ENCODE measurements at places on chromosomes 6 and 20.
A peak's percentile ranks its signal among the peaks of the same experiment; 100 is the strongest.

DNA sequence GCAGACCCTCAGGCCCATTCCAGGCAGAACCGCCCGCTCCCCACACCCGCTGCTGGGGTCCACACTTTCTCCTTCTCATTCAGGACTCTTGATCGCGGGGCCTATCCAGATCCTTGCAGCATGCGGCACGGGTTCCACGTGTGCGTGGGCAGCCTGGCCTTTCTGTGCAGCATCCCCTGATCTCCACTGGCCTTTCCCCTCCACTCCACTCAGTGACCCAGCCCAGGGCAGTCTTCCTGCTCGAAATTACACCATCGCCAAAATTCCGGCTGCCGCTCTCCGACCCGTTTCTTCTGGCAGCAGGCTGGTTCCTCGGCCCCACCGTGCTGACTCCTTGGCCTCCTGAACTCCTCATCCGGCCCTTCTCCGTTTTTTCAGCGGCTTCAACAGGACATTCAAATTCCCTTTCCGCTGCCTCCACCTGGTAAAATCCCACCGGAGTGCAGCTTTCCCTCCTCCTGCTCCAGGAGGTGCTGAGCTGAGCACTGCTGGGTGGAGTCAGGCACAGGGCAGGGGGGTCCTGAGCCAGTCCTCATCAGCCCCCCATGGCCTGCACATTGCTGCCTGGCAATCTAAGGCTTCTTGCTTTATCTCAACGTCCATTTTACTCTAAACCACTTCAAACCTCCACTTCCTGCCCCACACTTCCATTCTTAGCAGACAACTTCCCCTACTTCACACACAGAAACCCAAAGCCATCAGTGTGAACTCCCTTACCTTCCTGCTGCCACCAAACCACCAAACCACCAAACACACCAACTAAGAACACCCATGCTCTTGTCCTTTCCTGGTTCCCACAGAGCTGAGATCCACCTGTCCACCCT lies 9.0 kb downstream of the SFT2D1 start:
- no peak for DNase-seq

GRCh38 chr6:128446497-128446896 lies 73.9 kb downstream of the PTPRK start:
- DNase-seq = no peak

GRCh38 chr20:49281059-49281912 lies 3.4 kb upstream of the ZNFX1 start:
- no peak for DNase-seq

DNA sequence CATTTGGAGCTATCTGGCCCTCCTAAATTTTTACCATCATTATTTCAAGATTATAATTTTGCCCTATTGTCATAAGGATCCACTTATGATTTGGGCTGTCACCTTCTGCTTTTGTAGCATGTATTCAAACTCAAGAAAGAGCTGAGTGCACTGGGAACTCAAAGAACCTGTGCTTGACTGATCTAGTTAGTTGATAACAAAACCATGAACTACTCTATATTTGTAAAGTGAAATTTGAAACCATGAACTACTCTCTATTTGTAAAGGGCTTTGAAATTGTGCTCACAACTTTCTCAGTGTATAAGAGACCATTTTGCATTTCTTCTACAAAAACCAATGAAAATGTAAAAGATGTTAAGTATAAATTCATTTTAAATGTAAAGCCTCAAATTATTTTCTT lies 77.5 kb upstream of the POPDC3 start:
- DNase-seq = no peak

DNA sequence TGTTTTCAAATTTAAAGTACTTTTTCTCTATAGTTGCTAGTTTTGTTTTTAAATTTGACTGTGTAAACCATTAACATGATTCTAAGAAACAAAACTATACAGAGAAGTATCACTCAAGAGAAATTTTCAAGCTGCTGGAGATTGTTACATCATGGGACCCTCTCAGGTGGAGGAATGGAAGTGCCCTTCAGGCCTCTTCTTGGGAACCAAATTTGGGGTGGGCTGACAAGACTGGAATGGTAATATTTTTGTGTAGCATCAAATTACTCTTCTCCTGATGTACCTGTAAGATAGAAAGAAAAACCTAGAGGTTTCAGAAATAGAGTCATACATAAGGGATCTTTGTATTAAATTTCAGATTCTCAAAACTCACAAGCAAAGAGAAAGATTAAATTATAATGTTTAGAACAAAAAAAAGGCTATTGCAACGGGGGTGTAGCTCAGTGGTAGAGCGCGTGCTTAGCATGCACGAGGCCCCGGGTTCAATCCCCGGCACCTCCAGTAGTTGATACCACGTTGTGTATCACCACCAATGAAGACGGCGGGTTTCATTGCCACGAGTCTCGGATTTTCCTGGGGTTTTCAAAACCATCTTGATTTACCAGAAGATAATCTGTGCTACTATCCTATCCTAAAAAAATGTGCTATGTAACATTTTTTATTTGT lies 193.7 kb downstream of the GPX5 start:
- DNase-seq = no peak

DNA sequence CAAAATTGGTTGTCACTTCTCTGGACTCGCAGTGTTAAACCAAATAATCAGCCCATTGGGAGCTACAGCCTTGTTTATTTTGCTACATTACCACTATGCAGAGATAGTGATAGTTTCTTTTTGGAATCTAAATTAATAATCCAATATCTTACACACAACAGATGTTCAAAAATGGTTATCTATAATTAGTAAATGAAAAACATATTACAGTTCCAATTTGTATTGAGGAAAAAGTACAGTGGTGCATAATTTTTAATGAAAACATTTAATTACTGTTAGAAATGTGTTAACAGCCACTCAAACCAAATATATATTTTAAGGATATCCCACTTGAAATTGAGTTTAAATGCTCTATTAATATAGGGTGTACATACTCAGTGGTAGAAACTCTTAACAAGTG lies 327.3 kb upstream of the MARCKS start:
- DNase-seq = no peak

- DNase-seq = no peak
These were observed 366.6 kb downstream of the PREX1 start for GRCh38 chr20:48461091-48461734.

DNA sequence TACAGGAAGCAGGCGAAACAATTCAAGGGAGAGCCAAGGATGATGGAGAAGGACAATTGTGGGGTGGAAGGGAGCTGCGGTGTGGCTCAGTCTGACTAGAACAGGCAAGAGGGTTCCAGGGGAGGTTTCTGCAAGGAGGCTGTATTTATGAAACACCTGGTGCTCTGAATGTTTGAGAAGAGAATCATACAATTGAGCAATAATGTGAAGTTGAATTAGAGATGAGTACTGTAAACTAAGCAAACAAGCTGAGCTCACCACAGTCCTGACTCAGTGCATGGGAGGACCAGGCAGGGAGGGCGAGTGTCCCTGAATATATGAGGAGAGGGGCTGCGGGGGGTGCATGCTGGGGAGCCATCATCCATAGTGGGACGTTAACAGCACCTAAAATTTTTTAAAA lies 279.7 kb downstream of the KIF16B start:
- DNase-seq = no peak

- no peak for DNase-seq
These were observed 99.6 kb upstream of the DST start for GRCh38 chr6:56742122-56742791.

DNA sequence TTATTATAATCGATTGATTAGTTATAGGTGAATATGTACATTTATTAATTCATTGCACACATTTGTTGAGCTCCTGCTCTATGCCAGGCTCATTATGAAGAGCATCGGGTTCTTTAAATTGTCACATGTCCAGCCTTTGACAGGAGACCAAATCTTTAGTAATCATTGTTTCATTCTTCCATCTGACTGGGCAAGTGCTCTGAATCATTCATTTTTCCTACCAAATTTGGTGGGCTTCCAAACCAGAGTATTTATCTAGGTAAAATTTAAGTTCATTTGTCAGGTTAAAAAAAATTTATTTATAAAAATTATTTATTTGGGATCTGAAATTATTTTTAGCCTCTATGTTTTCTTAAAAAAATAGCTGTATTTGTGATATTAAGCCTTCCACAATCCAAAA lies 404.9 kb upstream of the MMS22L start:
- DNase-seq = no peak

DNA sequence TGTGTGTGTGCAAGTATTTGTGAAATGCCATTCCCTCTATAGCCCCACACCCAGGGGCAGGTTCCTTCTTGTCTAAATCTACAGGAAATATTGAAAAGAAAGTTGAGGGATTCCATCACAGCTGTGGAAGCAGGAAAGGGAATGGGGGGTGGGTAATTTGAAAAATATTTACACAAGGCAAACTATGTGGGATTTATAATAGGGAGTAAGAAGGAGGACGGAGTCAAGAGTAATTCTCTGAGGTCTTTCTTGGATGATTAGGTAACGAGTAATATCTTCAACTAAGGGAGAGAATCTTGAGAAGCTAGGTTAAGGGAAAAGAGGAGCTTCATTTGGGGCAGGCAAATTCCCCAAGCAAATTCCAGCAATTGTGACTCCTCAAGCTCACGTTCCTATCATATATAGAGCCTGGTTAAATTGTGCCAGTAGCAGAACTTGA lies 113.5 kb upstream of the SGK1 start:
- no peak for DNase-seq

DNA sequence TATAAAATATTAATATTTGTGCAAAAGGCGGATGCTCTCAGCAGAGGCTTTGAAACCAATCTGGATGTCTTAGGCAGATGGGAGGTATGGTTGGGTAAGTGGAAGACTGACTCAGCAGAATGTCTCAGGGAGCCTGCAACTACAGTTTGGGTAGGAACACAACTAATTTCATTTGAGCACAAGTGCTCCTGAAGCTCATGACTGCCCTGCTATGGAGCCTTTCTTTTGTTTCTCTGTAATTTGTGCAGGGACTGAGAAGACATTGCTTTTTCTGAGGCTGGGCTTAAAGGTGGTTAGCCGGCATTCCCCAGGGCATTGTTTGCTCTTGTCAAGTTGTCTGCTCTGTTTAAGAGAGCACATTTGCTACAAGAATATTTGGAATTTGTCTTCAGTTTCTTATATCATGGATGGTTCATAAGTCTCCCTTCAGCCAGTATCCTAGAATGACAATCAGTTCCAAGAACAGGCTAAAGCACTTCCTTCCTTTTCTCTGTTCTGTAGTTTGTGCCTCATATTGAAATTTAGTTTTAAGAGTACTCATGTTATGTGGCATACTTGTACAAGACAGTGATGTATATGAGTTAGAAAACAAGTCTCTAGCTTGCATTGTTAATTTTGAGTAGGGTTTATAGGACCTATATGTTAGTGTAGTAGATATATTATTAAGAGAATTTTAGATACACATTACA lies 208.3 kb downstream of the ZFAND3 start:
- no peak for DNase-seq

GRCh38 chr6:137852346-137852745 lies 14.7 kb upstream of the TNFAIP3 start:
- no peak for DNase-seq

DNA sequence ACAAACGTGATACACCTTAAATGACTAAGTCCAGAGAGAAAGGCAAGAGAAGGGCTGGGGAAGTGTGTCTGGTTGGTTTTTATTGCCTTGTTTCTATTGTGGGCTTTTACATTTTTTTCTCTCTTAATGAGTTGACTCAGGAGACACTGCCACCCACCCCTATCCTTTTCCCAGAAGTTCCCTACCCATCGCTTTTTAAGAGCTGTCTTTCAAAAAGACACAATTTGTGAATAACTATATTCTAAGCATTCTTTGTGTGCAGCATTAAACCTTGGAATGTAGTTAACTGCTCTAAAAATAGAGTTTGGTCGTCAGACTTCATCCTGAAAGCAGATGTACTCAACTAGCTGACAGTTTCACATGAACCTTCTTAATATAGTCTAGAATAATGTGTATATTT lies 174.9 kb downstream of the ISM1 start:
- no peak for DNase-seq

- no peak for DNase-seq
These were observed 8.6 kb downstream of the CDC40 start for GRCh38 chr6:110188791-110189190.

GRCh38 chr6:156848533-156848932 lies 71.4 kb downstream of the ARID1B start:
- peak; percentile 31 for DNase-seq

GRCh38 chr6:30690403-30691207 lies at the start of gene NRM:
Gene NRM, minus strand, starts transcription at chr6:30690984. Its CDS starts 10 bp downstream, at chr6:30690974.
- peak; percentile 80 for DNase-seq

DNA sequence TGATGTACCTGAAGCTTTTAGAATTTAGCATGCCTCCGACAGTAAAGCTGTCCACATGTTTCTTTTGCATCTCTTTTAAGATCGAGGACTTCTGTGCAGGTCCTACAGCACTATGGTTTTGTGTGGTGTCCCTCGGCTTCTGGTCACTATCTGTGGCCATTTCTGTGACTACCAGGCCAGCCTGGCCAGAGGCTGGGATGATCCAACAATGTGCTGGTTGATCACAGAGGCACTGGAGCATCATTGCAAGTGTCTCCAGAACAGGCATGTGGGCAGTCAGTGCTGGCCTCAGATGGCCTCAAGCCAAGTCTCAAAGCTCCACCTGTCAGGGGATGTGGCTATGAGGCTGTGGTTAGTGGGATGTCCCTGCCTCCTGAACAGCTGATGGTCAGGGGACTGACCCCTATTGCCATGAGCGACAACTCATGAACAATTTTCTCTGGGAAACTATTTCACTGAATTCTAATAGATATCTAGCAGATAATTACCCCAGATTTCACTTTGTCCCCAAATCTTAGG lies 136.6 kb downstream of the SYNDIG1 start:
- no peak for DNase-seq

DNA sequence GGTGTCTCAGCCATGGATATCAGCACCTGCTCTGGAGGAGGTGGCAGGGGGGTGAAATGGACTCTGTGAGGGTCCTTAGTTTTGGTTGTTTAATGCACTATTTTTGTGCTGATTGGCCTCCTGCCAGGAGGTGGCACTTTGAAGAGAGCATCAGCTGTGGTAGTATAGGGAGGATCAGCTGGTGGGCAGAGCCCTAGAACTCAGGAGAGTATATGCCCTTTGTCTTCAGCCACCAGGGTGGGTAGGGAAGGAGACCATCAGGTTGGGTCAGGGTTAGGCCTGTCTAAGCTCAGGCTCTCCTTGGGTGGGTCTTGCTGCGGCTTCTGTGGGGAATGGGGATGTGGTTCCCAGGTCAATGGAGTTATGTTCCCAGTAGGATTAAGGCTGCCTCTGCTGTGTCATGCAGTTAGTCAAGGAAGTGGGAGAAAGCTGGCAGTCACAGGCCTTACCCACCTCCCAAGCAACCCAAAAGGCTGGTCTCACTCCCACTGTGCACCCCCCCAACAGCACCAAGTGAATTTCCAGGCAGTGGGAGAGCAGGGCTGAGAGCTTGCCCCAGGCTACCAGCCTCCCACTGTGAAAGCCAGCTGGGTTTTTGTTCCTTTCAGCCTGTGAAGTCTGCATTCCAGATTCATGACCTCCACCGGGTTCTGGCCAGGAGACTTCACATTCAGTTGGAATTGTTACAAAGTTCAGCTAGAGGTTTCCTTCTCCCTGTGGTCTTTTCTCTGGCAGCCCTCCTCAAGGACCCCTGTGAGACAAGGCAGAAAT lies 5.7 kb upstream of the OSTM1 start:
- DNase-seq = no peak

DNA sequence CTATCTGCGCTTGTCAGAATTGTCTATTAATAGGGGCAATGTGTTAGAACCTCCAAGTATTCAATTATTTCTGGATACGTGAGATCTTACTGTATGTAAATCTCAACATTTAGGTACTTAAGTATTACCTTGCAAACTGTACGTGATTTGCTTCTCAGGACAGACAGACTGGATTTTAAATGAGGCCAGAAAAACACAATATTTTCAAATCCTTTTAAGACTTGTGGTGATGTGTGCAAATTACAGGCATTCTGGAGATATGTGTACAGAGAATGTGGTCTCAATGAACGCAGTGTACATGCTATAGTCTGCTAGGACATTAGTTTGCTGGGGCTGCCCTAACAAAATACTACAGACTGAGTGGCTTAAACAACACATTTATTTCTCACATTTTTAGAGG lies 16.9 kb downstream of the CCR6 start:
- no peak for DNase-seq

Data from NCI-H1694 treated with DMSO at 0.1 percent for 48 hours (cell line).